GM23248 (cell line): ENCODE measurements at places on chromosomes 7 and 10.

GRCh38 chr7:71687831-71688599 lies 556.1 kb downstream of the GALNT17 start:
- DNase-seq, result no peak

GRCh38 chr10:80700760-80701444 lies 163.2 kb downstream of the SH2D4B start:
- DNase-seq, result no peak

DNA sequence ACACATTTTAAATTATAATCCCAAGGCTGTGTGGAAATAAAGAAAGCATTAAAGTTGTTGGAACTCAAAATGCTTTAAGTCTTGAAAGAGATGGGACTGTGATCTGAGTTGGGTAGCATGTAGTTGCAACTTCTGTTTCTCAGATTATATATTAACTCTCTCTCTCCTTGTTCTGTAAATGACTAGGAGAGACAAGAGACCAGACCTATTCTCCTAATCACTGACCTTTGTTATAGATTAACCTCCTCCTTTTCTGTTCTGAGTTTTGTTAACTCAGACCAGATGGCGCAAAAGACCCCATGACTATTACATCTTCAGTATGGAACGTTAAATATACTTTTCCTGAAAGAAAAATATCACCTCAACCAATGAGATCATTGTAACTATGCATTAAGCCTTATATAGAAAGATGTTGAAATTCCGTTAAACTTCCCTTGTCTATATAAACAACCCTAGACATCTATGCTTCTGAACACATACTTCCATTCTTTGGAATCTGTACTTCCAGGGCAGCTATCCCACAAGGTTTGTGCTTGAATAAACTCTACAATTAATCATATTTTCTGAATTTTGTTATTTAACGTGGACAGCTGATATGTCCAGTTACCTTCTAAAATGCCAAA lies 143.5 kb upstream of the TRIM24 start:
- DNase-seq, result no peak

DNA sequence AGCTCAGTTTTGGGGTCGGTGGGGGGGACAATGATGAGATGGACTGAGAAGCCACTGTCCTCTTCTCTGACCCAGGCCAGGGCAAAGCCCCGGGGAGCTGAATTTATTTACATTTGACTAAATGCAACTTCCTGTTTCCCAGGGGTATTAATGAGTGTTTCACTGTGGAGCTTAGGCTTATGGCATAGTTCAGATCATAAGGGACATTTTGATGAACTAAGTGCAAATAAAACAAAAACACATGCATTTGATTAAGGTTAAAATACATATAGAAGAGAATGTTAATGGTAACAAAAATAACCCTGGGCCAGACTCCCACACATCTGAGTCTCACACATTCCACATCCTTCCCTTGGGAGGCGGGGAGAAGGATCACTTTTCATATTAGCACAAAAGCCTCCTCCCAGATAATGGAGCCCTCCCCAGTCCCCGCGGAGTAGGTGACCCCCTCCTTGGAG lies 320.6 kb downstream of the FRMD4A start:
- peak; percentile 84 for DNase-seq

DNA sequence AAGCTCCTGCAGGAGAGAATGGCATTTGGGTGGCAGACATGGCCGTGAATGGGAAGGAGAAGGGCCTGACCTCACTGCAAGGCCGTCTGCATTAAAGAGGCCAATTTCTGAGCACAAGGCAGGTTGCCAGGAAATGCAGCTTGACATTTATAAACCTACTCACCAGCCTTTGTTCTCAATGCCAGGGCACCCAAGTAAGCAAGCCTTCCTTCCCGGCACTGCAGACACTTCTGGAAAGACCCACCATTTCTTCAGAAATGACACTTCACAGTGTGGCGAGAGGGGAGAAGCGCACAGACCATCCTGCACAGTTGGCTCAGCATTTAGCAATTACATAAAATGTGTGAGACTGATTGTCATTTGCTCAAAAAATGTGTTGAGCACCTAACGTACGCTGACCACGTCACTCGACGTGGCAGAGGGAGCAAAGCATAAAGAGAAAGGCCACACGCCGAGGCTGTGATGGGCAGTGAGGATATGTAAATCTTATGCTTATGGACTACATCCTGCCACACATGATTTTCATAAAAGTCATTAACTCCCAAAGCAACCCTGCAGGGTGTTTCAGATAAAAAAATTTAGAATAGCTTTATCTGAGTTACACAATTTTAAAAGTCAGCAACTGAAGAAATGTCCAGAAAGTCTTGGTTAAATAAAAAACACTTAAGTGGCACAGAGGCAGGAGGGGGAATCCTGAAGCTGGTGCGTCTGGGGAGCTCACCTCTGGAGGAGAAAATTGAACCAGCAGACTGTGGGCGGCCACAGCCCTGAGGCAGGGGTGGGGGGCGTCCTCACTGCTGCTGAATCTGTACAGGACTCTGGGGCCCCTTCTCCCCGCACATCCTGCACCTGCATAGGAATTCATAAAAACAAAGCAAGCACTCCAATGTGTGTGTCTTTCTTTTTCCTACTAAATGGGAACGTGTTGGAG lies 543.8 kb downstream of the PTPRN2 start:
- DNase-seq, result no peak

GRCh38 chr10:21315645-21316220 lies 209.7 kb downstream of the SKIDA1 start:
- peak; percentile 82 for DNase-seq

DNA sequence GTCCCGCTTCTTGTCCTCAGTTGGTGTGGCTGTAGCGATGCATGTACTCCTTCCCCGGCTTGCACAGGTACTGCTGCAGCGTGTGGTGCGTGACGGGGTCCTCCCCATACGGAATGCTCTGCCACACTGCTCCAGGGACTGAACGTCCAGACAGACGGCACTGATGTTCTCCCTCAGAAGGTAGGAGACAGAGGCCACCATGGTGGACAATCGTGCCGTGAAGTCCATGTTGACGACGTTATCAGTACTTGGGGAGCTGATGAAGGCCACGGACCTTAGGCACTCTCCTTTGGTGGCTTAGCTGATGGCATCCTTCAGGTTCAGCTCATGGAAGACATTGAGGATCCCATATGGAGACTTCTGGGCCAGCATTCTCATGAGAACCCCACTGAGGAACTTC lies 37.4 kb downstream of the AGAP6 start:
- no peak for DNase-seq

DNA sequence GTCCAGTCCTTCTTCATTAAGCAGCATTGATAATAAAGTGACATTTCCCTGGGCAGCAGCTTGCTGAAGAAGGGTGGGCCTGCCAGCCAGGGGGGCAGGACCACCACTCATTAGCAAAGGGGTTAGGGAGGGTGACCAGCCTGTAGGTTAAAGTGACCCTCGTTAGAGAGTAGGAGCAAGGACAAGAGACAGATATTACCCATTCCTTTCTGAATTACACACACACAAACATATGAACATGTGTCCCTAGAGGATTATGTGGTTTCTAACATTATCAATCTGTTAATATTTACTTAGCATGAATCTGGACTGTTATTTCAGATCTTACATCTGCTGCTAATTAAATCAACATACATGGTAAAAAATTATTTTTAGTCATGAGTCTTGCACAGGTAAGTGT lies 88.9 kb downstream of the CTTNBP2 start:
- DNase-seq, result no peak

- peak; percentile 29 for DNase-seq
Observed at GRCh38 chr7:74502216-74502891, 48.6 kb downstream of the GTF2IRD1 start.

- DNase-seq, result no peak
Observed at GRCh38 chr10:129808092-129808983, 155.7 kb downstream of the EBF3 start.

- no peak for DNase-seq
Observed at GRCh38 chr7:133985300-133985699, 141.8 kb upstream of the LRGUK start.

DNA sequence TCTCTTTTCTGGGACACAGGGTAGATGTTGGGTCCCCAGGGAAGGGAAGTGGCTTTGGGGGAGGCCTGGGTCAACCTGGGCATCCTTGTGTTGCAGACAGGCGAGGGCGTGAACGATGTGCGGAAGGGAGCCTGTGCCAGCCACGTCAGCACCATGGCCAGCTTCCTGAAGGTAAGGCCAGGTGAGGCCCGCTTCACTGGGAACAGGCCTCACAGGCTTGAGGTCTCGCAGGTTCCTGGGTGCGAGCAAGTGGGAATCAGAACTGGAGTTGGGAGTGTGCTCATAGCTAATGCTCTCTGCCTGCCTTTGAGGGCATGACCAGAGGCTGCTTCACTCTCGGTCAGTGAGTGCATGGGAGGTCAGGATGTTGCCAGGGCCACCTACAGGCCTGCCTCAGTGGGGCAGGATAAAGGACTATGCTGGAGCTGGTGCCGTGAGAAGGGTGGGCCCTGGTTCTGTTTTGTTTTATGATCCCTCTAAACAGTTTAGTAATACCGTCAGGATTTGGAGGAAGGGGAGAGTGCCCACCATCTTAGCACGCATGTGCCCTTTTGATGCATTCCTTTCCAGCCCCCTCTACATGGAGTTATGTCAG lies 8.4 kb downstream of the DBNL start:
- no peak for DNase-seq

DNA sequence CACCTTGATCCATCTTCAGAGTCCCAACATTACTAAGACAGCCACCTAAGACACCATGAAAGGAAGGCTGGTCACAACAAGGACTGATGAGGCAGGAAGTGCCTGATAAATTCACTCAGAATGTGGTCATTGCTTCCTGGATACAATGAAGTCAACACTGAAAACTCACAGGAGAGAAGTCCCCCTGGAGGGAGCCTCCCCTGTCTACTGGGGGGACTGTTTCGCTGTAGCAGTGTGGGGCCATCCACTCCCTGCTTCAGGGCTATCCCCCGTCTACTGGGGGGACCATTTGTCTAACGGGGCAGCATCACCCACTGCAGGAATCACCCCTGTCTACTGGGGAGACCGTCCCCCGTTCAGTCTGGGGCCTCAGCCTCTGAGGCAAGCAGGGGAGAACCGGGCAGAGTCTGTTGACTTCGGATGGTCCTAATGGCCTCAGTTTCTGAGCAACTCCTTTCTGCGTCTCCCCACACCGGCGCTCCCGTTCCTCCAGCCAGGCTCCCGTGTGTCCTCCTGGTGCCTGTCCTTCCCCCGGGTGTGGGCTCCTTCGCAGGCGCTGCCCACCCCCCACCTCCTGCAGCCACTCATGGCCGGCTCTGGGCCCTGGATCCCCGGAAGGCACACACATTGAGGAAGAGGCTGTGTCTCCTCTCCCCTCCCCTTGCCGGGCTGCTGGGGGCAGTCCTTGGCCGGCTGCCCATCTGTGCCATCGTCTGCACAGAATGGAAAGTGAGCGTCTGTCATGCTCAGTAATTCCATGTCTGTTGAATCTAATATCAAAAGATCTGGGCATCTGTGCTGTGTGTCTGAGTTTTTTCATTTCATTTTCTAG lies 59.9 kb upstream of the DNAJB6 start:
- DNase-seq, result peak; percentile 68

DNA sequence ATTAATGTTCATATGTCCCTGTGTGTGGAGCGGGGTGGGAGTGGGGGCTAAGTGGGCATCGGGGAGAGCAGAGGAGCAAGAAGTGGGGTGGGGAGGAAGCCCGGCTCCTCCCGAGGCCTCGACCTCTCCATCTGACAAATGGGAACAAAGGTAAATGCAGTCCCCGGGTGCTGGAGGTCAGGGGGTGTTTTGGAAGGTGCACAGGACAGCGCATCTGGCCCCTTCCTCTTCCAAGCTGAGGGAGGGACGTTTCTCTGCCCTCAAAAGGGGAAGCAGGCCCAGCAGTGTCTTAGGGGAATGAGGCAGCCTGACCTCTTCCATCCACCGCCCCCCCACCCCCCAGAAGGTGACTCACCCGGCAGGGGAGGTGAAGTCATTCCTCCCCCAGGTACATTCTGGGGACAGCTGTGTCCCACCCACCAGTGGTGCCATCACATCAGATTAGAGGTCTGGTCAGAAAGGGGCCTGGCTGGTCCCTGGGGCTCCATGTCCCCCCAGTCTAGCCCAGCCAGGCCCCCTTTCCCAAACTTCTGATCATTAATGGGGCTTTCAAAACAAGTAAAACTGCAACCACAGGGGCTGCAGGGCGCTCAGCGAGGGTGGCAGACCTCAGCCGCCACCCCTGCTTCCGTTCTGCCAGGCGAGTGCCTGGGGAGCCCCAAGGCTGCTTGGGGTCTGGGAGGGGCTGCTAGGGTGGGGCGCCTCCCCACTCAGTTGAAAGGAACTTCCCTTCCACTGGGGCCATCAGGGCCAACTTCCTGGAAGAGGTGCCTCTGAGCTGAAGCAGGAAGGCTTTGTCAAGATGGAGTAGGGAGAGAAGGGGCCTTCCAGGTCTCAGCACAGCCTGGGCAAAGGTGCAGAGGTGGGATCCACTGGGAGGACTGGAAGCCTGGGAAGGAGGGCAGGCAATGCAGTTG lies 10.8 kb downstream of the LFNG start:
- peak; percentile 60 for DNase-seq

- no peak for DNase-seq
Observed at GRCh38 chr7:47488969-47489342, 93.0 kb downstream of the TNS3 start.

DNA sequence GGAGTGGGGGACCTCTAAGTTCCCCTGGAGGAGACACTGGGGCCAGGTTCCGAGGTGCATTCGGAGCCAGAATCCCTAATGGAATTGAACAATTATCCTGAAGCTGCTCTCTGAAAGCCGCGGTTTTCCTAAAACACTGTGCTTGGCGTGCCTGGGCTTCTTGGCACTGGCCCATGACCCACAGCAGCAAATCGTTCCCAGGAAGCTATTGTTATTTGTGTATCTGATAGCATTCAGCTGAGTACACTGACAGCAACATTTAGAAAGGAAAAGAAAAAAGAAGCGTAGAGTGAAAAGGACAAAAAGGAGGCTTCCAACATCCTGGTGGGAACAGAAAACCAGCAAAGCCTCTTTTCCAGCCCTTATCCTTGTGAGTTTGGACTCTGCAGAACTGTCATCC lies 339.8 kb downstream of the FRMD4A start:
- peak; percentile 70 for DNase-seq

GRCh38 chr10:4982764-4983226 lies 19.6 kb downstream of the AKR1C1 start:
- DNase-seq, result peak; percentile 46

DNA sequence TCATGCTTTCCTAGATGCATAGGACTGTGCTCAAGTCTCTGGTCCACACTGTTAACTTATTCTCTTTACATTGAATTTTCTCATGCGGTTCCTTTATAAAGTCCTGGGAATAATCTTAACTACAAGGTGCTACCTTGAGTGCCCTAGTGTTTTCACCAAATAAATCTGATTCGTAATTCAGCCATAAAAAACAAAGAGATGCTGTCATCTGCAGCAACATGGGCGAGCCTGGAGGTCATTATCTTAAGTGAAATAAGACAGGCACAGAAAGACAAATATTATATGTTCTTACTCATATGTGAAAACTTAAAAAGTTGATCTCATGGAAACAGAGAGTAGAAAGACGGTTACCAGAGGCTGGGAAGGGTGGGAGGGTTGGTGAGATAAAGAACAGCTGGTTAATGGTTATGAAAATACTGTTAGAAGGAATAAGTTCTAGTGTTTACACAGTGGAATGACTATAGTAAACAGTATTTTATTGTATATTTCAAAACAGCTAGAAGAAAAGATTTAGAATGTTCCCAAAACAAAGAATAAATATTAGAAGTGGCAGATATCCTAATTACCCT lies 38.3 kb downstream of the NT5C3A start:
- DNase-seq, result no peak
